ENCODE measurements at places on chromosomes 2 and 18.

DNA sequence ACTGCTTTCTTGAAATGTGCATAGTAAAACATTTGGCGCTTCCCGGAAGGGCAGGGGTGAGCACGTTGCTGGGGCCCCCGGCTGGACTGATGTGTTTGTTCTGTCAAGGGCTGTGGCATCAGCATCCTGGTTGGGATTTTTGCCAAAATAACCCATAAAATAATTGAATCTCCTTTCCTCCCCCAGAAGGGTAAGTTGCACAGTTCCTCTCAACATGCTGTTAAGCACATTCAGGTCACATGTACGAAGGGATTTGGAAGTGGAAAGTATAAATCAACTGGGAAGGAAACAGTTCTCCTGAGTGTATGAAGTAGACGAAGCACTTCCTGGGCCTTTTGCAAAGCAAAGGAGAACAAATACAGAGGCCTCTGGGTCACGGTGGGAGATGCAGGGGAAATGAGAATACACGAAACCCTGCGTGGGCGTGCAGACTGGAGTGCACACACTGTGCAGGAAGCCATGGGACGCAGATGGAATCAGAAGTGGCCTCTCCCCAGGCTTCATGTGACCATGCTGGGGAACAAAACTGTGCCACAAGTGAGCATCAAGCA is 183.9 kb downstream of the LPIN1 start:
- no peak for DNase-seq

GRCh38 chr2:36369716-36370115 is 14.1 kb downstream of the CRIM1 start:
- DNase-seq: no peak

DNA sequence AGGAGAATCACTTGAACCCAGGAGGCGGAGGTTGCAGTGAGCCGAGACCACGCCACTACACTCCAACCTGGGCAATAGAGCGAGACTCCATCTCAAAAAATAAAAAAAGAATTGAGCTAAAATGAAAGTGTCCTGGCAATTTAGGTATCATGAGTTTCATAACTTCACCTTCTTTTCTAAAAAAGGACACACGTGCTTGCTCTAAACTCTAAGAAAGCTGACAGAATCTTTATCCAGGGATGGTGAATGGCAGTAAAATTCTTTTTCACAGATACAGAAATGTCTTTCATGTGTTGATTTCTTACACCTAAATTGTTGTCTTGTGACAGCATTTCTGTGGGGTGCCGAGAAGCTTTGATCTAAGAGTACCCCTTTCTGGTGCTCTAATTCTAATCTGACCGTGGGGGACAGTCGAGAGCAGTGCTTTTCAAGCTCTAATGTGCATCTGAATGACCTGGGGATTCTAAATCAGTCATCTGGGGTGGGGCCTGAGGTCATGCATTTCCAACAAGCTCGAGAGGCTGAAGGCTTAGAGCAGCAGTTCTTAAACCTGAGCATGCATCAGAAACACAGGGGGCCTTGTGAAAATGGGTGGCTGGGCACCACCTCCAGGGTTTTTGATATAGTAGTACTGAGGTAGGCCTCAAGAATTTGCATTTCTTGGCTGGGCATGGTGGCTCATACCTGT is 42.1 kb upstream of the REL start:
- DNase-seq: peak; percentile 95

- no peak for DNase-seq
These were observed 138.5 kb downstream of the COL4A4 start for GRCh38 chr2:227025510-227025909.

GRCh38 chr2:27264253-27264752 is 1.5 kb upstream of the SLC30A3 start:
- DNase-seq: no peak
